SIG-M5 (cell line): ENCODE measurements at places on chromosomes 4 and X.

GRCh38 chrX:101442085-101442484 lies 34.1 kb downstream of the HNRNPH2 start:
- no peak for DNase-seq

- no peak for DNase-seq
Measured at GRCh38 chr4:177016541-177017141, 223.9 kb upstream of the VEGFC start.

DNA sequence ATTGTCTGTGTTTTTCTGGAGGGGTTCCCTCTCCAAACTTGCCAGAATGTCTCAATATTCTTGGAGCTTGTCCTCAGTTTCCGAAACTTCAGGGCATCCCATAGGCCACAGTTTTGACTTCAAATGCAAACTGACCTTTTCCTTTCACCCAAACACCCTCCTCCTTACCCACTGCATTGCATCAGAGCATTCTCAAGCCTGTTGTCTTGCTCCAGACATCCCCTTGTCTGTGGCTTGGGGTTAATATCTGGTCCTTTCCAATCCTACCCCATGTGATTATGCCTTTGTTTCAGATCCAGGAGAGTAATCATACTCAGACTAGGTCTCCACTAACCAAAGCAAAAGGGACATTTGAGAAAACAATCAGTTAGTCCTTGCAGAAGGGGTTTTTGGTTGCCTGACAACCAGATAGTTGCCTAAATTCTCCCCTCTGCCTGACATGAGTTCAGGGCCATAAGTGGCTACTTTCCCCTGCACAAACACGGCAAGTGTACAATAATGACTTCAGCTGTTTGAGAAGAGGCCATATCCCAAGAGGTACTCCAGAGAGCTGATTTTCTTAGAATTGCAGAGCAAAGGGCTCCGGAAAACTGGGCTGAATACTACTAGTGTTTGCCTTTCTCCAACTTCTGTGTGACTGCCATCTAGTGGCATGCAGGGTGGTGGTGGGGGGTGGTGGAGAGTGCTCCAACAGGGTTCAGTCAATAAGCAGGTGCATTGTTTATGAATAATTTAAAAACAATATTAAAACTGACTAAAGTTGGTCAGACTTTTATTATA lies 130.2 kb downstream of the CHRDL1 start:
- DNase-seq, result no peak

DNA sequence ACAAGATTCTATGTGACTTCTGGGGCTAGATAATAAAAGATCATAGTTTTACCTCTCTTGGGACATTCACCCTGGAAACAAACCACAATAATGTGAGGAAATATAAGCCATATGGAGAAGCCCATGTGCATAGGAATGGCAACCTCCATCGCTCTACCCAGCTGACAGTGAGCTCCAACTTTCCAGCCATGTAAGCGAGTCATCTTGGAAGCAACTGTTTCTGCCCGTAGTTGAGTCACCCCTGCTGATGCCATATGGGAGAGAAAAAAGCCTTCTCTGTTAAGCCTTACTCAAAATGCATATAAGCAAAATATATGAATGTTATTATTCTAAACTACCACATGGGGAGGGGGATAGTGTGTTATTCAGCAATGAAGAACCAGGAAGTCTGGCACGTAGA lies 31.4 kb upstream of the RELL1 start:
- DNase-seq, result no peak

DNA sequence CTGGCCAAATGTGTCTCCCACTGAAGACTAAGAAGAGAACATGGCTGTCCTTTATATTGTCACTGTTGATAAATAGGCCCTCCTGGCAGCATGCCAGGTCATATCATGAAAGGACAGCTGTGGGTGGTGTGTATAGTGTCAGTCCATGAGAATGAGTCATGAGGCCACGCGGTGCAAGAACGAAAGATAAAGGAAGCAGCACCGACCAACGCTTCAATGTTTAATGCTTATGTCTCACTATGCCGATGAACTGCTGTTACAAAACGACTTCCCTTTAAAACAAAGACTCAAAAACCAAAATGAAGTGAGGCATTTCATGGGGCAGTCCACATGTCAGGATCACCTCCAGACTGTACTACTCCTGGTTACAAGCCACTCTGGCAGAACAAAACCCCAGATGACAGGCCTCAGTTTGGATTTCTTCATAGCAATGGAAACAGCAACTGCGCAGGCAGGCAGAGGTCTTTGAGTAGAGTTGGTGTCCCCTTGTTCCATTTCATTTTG lies 5.2 kb upstream of the TCEANC start:
- peak; percentile 15 for DNase-seq

DNA sequence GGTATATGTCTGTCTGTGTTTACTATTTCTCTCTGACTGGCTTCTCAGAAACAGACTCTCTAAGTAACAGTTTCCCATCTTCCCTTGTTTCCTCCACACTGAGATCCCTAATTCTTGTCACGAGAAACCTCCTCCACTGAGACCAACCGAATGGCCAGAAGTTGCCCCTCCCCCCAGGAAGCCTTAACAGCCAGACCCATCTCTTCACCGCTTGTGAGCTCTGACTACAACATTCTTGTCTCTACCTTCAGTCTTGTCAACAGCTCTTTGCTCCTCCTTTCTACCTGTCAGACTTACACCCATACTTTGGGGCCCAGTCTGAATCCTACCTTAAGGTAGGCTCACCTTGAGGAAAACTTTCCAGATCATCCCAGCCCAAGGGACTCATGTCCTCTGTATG lies 90.8 kb downstream of the NHSL2 start:
- DNase-seq, result no peak

- DNase-seq, result no peak
Measured at GRCh38 chr4:140069066-140069465, 84.9 kb downstream of the MAML3 start.

DNA sequence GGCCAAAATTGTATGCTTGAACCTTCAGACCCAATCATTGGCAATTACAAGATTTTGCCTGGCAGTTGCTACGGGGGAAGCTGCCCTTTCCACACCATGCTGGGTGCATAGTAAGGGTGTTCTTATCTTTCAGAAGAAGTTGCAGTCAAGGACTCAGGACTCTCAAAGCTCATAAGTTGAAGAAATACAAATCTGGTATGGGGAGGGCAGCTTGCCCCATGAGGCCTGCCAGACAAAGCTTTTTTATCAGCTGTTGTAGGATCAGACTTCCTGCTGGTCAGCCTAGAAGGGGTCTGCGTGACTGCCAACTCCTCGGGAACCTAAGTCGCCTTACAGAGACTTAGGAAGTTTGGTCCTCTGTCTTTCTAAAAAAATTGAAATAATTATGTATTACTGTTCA lies 174.9 kb upstream of the TECRL start:
- no peak for DNase-seq

GRCh38 chrX:23373129-23373804 lies 38.6 kb downstream of the PTCHD1 start:
- no peak for DNase-seq

DNA sequence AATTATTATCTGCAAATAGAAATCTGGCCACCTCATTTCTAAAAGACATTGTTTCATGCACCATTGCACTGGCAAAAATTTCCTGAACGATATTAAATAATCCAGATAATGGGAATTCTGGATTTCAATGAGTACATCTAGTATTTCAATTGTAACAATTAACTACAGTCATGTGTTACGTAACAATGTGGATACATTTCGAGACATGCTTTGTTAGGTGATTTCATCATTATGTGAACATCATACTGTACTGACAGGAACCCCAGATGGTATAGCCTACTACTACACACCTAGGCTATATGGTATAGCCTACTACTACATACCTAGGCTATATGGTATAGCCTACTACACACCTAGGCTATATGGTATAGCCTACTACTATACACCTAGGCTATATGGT lies 14.8 kb downstream of the LAMTOR3 start:
- DNase-seq, result no peak

GRCh38 chr4:52317361-52317879 lies 266.3 kb downstream of the SPATA18 start:
- no peak for DNase-seq

- DNase-seq, result no peak
Measured at GRCh38 chr4:93337196-93337595, 491.4 kb upstream of the ATOH1 start.

DNA sequence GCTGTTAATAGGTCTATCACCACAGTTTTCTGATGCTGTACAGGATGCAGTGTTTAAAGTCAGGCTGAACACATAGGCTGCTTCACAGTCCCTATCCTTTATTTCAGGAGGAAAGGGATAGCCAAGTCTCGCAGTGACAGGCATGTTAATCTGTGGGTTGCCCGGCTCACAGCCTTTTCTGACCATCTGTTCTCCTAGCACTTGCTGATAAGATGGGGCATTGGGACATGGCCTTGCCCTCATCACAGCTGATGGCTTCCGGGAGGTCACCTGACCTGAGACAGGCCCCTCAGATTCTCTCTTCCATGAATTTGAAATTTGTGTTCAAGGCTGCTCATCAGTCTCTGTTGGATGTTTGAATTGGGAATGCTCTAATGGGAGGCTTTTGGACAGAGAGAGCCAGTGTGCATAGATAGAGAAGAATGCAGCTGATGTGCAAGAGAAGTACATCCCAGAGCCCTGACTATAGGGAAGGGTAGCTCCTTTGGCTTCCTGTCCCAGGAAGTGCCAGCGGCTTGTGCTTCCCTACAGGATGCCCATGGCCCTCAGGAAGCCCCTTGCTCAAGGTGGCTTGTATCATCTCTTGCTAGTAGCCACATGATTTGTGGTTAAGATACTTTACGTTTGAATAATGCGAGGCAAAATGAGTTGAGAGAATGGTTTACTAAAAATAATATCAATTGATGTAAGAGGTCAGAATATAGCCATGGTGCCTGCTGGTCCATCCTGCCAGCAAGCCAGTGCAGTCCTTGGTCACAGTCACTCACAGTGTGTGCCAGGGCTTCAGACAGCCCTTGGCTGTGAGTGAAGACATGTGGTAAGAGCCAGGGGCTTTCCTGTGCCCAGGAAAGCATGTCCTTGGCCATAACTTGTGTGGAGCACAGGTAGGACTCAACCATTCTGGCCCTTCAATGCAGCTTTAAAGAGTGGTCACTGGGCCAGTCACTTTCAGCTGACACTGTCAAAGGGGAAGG lies 88.6 kb downstream of the TSPAN7 start:
- DNase-seq, result no peak

DNA sequence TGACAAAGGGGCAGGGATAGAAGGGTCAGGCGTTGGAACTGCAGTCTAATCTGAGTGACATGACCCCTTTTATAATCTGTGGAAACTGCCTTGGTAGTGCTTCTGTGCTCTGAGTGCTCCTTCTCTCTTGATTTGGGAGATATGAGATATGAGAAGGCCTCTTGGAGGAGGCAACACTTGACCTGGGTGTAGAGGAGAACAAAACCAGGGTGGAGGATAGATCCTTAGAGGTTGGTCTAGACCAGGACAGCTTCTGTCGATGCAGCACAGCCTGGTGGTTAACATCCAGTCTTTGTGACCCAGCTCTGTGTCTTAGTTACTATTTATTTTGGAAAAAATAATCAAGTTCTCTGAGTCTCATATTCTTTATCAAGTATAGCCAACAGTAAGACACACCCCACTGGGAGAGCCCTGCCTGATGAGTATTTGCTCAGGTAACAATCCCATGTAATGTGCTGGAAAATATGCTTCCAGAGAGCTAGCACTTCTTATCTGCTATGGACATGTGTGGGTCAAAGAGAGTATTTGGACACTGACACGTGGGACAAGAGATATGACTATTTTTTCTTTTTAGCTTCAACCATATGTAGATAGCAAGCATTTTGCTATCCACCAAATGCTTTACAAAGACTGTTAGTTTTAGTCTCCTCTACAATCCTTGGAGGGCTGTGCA lies 9.1 kb downstream of the USP51 start:
- DNase-seq, result no peak

GRCh38 chrX:65866146-65866545 lies 173.7 kb downstream of the VSIG4 start:
- no peak for DNase-seq

GRCh38 chr4:37562592-37562991 lies 123.6 kb downstream of the RELL1 start:
- DNase-seq, result no peak

- no peak for DNase-seq
Measured at GRCh38 chr4:158722291-158722916, 792 bp downstream of the PPID start.

- DNase-seq, result no peak
Measured at GRCh38 chr4:74335341-74336021, 27.2 kb downstream of the EPGN start.
